Epithelial cell of prostate (primary cell): ENCODE measurements at places on chromosomes 1 and 21.
A peak's percentile ranks its signal among the peaks of the same experiment; 100 is the strongest.

- no peak for DNase-seq
These were observed 6.1 kb upstream of the CLEC20A start for GRCh38 chr1:178502856-178503255.

DNA sequence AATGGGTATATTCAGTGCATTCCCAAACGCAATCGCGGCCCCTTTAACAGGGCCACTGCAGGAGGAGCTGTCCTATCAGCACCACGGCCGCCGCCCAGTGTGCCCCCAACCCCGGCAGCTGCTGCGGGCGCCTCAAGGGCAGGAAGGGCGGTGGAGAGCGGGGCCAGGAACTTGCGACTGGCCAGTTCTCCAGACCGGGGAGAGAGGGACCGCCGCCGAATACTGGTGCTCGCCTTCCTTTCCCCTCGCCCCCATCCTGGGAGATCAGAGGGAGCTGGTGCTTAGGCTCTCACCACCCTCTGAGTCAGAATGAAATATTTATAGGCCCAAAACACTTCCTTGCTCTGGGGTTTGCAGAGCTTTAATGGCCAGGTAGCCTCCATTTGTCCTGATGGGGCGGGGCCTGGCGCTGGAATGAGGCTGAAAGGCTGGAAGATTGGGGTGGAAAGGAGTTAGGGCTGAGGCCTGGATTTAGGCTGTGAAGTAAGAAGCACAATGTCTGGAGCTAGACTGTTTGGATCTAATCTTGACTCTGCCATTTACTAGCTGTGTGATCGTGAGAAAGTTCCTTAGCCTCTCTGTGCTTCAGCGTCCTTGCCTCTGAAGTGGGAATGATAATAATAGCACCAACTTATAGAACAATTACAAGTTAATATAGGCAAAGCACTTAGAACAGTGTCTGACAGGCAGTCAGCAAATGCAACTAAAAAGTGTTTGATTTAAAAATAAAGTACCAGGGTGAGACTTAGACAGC, 75.5 kb downstream of the NAV1 start:
- DNase-seq, result no peak

DNA sequence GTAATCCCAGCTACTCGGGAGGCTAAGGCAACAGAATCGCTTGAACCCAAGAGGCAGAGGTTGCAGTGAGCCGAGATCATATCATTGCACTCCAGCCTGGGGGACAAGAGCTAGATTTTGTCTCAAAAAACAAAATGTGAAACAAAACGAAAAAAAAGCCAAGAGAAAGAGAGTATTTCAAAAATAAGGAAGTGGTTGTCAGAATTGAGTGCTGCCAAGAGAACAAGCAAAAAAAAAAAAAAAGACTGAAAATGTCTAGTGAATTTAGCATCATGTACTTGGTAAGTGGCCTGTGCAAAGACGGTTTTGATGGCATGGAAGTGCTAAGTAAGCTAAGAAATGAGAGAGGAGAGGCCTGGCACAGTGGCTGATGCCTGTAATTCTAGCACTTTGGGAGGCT, 14.3 kb downstream of the KPNA6 start:
- DNase-seq, result no peak

- peak; percentile 89 for DNase-seq
These were observed 13.0 kb downstream of the WNT9A start for GRCh38 chr1:227934476-227935313.

- DNase-seq, result no peak
These were observed 108.7 kb downstream of the PRDM2 start for GRCh38 chr1:13808729-13809131.

DNA sequence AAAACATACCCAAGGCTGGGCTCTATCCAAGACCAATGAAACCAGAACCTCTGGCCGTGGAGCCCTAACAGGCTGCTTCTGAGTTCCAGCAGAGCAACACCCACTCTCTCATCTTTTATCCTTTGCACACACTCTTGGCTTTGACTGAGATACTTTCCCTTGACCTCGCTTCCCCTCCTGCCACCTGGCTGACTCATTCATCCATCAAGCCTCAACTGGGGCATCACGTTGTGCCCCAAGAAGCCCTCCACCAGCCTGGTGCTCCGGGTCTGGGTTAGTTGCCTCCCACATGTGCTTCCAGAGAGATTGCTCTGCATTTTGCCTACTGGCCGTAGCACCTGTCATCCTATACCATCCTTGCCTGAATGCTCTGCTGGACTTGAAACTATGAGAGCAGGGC, 34.5 kb upstream of the SERBP1 start:
- DNase-seq, result no peak

GRCh38 chr1:7553042-7553690, 217.9 kb upstream of the VAMP3 start:
- no peak for DNase-seq

GRCh38 chr1:22412932-22413727, 38.5 kb upstream of the ZBTB40 start:
- DNase-seq, result no peak

DNA sequence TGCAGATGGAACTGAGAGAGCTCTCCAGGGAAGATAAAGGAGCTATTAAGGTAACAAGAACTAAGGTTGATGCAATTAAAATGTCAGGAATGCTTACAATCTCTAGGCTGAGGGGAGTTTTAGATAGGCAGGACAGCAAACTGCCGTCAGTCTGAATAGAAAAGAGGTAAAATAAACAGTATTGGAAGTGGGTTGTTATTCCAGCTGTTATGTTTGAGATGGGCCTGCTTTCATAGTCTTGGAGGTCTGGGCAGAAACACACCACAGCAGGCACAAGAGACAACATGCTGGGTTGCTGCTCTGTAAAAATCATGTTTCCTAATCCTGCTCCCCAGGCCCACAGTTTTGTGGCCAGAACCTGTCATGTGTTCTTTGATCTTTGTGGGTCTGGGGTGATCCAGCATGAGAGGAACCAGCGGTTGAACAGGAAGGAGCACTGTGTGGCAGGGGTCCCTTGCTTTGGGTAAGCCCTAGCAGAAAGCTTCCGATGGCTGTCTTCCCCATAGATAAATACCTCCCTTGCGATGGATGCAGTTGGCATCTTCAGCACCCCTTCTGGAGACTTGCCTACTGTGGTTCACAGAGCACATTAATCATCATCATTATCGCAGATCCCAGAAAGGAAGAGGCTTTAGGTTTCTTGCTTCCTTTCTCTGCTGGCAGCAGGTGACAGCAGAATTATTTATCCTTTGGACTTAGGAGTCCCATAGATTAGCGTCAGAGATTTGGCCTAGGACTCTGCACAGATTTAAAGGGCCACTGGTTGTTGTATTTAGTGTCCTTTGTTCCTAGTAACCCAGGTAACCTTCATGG, 97.1 kb downstream of the AK5 start:
- no peak for DNase-seq

- DNase-seq, result no peak
These were observed 105.2 kb downstream of the MRPL39 start for GRCh38 chr21:25501996-25502665.

GRCh38 chr21:33543505-33544129, 779 bp downstream of the SON start:
- DNase-seq, result no peak

- no peak for DNase-seq
These were observed 114.1 kb downstream of the AJAP1 start for GRCh38 chr1:4768553-4768952.

DNA sequence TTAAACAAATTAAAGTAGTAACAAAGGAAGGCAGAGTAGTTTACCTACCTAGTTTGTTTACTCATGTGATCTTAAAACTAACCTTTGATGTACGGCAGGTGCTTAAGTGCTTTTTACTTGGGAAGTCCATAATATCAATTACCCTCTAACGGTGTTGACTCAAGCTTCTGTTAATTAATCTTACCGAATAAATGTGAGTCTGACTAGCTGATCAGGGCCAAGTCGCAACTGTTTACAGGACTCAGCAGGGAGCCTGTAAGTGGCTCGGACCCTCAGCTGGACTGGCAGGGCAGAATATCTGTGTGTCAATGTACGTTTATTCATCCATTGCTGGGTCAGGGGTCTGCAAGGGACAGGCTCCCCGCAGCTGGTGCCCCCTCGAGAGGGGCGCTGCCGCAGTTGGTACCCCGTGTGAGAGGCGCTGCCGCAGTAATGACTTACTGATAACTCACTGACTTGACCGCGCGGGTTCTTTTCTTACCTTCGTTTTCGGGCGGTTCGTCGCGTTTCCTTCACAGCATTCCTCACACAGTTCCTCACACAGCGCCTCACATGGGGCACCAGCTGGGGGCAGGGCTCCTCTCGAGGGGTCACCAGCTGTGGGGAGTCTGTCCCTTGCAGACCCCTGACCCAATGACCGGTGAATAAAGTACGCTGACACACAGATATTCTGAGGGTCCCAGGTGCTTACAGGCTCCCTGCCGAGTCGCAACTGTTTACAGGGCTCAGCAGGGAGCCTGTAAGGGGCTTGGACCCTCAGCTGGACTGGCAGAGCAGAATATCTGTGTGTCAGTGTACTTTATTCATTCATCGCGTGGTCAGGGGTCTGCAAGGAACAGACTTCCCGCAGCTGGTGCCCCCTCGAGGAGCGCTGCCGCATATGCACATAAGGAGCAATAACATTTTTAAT, 3.0 kb downstream of the FMO1 start:
- no peak for DNase-seq

- DNase-seq, result no peak
These were observed 64.2 kb upstream of the LYPLAL1 start for GRCh38 chr1:219109424-219110018.

DNA sequence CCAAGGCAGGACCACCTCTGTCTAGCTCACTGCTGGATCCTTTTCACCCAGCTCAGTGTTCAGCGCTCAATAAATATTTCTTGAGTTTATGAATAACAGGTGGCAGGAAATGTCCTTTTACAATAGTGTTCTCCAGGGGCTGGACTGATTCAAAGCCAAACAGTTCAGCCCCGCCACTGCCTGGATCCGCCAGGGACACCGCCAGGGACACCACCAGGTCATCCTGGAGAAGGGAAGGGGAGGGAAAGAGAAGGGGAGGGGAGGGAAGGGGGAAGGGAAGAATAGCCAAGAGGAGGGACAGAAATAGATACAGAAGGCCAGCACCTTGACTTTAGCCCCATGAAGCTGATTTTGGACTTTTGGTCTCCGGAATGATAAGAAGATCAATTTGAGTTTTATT, 255.6 kb downstream of the GRIK3 start:
- DNase-seq, result no peak

DNA sequence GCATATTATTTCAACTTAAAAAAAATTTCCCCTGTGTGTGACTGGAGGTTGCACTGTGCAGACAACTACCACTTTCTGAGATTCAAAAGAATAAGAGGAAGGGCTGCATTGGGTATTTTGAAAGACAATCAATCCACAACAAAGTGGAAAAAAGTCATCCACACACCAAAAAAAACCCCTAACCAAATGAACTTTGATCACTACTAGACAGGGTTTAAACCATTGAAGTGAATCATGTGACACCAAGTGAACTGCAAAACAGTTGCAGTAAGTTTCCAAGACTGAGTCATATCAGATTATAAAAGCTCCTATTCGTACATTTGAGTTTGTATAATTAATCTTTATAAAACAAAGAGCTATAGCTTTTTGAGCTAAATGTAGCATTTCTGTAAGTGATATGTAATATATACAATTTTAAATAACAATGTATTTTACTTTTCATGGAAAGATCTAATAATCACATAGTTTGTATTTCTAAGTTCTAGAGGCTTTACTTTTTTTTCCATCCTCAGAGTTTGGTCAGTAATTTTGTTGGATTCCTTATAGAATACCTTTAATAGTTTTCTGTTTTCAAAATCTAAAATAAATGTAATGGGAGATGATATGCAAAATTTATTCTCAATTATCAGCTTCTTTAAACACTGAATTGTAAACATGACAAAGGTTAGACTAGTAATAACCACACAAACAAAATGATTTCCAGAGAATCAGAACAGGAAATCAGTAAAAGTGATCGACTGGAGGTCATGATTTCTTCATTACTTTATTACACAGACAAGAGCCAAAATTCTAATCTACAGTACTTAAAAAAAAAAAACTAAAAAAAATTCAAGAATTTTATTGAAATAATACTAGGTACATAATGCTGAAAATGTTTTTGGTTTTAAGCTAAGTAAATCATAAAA, 50.5 kb upstream of the GFI1 start:
- DNase-seq, result no peak

GRCh38 chr1:184388319-184388889, 1.6 kb downstream of the C1orf21 start:
- DNase-seq, result peak; percentile 58

DNA sequence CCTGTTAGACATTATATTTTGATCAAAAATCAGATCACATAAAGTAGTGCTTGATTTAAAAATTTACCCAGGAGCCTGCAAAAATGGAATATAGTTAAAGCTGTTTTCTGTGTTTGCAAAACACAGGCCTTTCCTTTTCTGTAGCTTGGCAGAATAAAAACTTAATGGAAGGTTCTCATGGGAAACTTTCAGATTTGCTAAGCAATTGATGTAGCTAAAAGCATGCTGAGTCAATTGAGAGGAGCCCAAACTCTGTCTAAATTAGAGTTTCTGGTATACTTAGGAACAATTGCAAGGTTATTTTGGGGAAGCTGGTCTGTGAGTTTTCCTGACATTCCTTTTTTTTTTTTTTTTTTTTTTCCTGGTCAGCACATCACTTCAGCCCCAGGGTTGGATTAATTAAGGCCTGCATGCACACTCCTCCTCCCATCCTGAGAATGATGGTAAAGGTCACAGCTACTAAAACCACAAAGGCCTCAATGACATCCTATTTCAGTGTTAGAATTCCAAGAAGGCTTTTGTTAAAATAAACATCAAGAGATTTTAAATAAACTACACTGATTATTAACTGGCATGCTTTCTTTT, 608.7 kb downstream of the PLPP3 start:
- DNase-seq, result no peak

GRCh38 chr1:64917328-64917861, 49.0 kb downstream of the JAK1 start:
- DNase-seq, result no peak

DNA sequence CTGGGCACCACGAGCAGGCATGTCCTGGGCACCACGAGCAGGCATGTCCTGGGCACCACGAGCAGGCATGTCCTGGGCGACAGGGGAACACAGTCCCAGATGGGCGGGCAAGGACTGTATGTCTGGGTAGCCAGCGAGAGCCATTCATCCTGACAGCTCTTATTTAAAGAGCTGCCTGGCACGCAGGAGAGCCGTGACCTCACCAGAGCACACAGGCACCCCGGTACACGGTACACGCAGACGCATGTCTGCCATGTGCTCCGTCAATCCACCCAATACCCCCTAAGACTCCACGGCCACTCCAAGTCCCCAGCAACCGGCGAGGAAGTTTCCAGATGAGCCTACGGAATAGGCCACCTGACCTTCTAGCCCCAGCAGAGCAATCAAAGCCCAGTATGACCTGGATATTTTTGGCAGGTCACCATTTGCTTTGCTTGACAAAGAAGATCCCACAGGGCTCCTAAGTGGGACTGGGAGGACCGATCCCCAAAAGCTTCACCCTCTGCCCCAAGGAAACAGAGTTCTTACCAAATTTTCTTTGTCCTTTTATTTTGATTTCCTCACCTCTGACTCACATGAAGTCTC, 51.7 kb downstream of the CASZ1 start:
- no peak for DNase-seq

DNA sequence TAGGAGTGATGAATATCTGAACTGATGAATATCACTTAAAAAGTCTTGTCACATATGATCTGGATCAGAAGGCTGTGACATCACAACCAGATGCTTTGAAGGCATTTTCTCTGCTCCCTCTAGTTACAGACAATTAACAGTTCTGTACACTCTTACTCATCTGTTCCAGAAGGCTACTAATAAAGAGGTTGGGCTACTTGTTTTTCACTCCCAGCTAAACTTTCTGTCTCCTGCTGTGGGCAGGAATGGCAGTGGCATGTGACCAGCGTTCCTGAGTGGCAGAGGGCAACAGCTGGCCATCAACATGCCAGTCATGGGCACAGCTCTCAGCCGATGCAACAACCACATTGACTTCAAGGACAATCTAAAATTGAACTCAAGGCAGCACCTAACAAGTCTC, 66.7 kb downstream of the SLC45A1 start:
- DNase-seq, result no peak
